Activated naive CD4-positive, alpha-beta T cell (primary cell): ENCODE measurements at places on chromosomes 5 and 9.

GRCh38 chr9:32487981-32488380 is 38.0 kb downstream of the RIGI start:
- no peak for DNase-seq

- DNase-seq, result no peak
Measured at GRCh38 chr5:5079876-5080275, 60.3 kb upstream of the ADAMTS16 start.

GRCh38 chr9:136916330-136917184 is 28.0 kb downstream of the FBXW5 start:
- DNase-seq, result no peak

- no peak for DNase-seq
Measured at GRCh38 chr5:136810261-136810801, 445.0 kb upstream of the TRPC7 start.

DNA sequence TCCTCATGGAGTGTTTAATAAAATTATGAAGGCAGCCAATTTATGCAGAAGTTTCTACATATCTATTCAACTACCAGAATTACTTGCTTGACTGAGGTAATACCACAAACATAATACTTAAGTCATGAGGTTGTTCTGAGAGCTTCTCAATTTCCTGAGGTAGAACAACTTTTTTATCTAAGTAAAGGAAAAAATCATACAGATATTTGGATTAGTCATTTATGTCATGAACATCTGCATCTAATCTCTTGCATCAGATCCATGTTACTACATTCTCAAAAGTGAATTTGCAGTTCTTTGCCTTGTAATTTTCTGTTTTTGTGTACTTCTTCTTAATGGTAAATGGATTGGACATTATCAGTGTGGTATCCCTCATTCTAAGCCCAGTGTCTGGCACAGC is 60.4 kb upstream of the RGMB start:
- no peak for DNase-seq

DNA sequence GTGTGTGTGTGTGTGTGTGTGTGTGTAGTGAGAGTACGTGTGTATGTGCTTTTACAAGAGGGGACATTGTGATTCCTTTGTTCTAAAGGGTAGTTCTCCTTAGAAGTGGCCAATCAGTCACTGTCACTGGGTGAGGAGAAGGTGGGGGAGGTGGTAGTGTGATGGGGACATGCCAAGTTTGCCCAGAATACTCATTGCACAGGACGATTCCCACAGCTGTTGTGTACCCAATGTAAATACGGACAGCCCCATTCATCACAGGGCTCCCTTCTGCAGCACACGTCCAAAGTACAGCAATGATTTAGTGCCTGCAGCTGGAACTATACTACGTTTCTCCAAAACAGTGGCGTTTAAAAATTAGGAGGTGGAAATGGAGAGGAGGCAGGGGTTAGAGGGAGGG is 287.8 kb downstream of the TLR4 start:
- DNase-seq, result no peak

GRCh38 chr9:70484232-70485130 is 70.0 kb upstream of the KLF9 start:
- no peak for DNase-seq

- DNase-seq, result no peak
Measured at GRCh38 chr9:136694163-136694871, 7.1 kb upstream of the AGPAT2 start.

DNA sequence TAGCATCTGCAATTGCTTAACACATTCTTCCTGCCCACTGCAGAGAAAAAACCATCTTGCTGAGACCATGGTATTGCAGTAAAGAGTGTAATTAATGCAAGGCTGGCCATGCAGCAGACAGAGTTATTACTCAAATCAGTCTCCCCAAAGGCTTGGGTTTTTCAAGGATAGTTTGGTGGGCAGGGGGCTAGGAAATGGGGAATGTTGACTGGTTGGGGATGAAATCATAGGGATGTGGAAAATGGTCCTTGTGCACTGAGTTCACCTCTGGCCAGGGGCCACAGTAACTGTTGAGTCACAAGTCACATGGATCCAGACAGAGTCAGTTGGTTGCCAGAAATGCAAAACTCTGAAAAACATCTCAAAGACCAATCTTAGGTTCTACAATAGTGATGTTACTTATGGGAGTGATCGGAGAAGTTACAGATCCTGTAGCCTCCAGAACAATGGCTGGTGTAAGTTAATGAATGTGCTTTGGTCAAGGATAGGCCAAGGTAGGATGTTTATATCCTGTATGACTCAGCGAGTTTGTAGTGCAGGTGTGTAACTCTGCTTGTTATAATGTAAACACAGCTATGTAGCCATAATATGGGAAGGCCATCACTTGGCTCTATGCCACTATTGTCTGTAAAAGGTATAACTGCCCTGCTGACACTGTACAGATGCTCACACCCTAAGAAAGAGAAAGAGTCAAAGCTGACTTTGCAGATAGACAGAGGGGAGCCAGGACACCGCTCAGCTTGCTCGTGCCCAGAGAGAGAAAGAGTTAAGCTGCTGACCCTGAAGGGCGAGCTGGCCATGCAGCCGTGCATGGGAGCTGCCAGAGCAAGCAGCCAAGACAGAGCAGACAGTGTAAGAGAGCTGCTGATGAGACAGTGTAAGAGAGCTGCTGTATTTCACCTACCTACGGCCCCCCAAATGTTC is 27.2 kb downstream of the C9orf152 start:
- no peak for DNase-seq

DNA sequence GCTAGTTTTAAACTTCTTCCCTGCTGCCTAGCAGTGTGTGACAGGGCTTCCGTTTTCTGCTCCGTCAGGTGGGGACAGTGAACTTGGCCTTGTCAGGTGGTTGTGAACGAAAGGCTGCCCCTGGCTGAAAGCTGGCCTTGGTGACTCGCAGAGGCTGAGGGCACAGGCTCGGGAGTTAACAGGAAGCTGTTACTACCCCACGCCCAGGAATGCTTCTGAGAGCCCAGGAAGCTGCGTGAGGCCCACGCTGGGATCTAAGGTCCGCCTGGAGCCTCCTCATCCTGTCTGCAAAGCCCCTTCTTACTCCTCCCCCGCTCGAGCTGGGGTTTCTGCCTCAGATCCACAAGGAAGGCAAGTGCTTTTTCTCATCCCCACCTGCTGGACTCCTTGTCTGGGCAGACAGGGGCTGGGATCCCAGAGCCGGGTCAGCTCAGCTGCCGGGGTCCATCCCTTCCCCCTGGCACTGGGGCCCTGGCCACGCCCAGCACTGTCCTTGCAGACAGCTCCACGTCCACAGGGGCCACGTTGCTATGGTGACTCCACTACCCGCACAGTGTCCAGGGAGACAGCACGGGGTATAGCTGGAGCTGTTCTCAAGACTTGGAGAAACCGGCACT is 124.7 kb upstream of the TBC1D2 start:
- no peak for DNase-seq

DNA sequence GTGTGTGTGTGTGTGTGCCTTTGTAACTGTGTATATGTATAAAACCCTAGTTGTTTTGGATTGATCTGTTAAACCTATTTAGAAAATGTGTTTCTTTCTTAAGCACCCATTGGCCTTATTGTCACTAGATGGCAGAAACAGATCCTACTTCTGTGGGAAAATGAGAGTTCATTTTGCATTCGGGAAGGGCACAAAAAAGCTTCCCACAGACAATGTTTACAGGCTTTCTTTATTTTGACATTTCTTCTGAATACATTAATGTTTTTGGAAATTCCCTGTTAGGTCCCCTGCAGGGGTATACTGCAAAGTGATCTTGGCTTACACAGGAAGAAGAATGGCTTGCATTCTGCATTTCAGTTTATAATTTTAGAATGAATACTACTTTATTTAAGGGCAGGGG is 481.8 kb upstream of the ARRDC3 start:
- no peak for DNase-seq

DNA sequence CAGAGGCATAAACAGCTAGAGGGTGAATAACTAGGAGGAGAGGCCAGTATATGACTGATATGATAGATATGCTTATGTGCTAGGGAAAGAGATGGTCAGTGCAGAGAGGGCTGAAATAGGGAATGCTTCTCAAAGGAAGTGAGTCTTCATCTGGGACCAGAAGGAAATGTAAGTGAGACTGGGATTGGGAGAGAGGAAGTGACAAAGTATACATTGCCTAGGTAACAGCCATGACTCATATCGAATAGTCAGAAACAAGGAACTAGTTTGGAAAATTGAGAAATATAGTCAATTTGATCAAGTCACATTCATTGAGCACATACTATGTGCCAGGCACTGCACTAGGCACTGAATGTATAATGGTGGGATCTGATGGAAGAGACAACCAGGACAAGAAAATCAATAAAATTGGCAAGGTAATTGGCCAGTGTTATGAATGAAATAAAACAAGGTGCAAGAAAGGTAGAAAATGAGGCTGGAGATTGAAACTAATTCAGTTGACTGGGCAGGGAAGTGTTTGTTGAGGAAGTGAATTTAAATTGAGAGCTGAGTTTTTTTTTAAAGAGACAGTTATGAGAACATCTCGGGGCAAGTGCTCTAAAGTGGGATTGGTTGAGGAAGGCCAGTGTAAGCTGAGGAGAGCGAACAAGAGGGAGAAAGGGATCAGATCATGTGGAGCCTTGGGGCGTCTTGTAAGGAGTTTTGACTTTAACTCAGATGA is 4.3 kb downstream of the ERAP2 start:
- no peak for DNase-seq

DNA sequence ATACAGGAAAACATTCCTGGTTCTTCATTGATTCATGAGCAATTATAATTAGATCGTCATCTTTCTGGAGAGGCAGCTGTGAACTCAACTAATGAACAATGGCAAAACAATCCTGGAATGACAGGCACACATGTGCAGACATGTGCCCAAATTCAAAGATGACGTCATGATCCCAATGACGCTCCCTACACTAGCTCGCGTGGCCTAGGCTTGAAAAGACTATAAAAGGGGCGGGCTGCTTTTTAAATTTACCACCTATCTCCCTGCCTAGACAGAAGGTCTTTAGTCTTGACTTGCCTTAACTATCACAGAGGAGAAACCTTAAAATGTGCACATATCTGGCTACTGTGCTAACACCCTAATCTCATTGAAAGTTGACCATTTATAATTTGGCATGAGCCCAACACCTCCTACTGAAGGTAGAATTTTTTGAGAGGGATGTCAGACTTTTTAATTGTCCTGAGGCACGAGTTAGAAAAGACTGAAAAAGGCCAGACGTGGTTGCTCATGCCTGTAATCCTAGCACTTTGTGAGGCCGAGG is 88.2 kb downstream of the PRRT1B start:
- no peak for DNase-seq

DNA sequence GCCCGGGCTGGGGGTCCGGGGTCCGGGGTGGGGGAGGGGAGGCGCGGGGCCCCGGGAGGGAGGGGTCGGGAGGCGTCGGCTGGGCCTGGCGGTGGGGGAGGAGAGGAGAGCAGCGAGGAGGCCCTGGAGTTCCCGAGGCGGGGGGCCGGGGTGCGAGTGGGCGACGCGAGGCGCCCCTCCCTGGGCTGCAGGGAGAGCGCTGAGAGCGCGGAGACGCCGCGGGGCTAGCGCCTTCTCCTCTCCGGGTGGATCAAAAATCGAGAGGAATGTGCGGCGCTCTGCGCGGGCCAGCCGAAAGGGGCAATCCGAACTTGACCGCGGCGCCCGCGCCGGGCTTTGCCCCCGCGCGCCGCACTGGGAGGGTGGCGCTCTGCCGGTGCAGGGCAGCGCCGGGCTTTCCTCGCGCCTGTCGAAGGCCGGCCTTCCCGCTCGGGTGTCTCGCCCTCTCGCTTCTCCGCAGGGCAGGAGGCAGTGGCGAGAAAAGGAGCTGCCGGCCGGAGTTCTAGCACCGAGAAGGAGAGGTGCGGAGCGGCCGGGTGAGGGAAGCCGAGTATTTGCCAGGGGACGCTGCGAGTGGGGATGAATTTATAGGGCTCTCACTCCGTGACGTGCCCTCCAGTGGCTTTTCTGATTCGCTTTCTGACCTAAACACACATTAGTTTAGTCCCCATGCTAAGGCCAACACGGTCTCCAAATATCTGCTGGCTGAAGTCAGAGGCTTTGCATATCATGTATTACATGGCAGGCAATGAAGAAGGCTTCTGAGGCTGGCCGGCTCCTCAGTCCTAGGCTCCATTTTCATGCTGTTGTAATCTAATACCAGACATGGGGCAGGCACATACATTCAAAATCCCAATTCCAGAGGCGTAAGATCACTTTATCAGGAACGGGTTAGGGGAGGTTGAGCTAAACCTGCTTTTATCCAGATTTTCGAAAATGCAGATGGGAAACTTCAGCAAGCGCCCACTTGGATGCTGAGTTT is 503 bp upstream of the GDNF start:
- no peak for DNase-seq

DNA sequence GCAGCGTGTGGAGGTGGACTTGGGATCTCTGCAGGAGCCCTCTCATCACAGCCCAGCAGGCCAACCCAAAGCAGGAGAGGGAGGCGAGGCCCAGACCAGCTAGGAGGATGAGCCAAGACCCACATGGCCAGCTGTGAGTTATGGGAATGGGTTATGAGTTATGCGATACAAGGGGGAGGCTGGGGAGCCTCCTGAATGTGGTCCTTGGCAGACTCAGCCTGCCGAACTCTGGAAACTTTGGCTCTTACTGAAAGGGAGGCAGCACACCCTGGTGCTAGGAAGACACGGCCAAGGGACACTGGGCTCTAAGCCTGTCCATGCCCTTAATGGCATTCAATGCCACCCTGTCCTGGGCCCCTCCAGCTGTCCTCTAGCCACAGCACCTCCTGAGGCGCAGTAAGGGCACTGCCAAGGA is 7.7 kb upstream of the VAV2 start:
- DNase-seq, result no peak

- DNase-seq, result no peak
Measured at GRCh38 chr5:181260720-181261319, at the start of gene TRIM52. TRIM52 (minus strand) TSS chr5:181261143; CDS start chr5:181260813, 330 bp downstream.

- DNase-seq, result no peak
Measured at GRCh38 chr5:53815471-53815870, 255.0 kb downstream of the NDUFS4 start.

GRCh38 chr5:61881821-61882487 is 424.1 kb upstream of the KIF2A start:
- no peak for DNase-seq

- no peak for DNase-seq
Measured at GRCh38 chr5:118224546-118224945, 763.8 kb downstream of the DTWD2 start.

DNA sequence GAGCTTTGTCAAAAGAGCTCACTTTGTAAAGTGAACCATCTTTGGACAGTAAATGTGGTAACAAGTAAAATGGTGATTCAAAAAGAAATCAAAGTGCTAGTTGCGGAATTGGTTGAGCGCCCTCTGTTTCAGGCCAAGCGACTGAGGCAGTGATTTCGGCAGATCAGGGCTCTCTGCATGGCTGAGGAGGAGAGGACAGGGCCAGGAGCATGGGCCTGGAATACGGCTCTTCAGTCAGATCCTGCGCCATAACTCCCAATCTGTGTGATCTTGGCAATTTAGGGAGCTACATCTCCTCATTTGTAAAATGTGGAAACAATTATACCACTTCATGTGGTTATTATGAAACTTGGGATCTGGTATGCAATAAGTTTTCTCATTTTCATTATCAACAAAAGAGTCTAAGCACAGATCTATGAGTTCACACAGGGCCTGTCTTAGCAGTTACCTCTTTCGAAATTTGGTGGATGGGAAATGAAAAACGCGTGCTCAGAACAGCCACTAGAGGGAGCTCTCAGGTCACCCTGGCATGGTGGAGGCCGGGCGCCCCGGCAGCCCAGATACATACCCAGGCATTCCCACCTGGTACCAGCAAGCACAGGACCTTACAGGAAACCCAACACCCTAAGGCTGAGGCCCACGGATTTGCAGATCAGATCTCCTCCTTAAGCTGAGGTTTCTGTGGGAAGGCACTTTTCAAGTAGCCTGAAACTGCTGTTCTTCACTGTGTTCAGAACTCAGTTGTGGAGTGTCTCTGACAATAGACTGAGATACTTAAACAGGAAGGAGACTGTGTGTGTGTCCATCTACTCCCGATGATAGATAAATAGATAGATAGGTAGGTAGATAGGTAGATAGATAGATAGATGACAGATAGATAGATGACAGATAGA is 303.7 kb downstream of the RAB3C start:
- peak; percentile 42 for DNase-seq
